ENCODE measurements at places on chromosomes 16 and 17. TPM values are rescaled to one million over a fixed set of nuclear protein-coding genes. Genes with fewer than 3 reads are reported as not detected.

DNA sequence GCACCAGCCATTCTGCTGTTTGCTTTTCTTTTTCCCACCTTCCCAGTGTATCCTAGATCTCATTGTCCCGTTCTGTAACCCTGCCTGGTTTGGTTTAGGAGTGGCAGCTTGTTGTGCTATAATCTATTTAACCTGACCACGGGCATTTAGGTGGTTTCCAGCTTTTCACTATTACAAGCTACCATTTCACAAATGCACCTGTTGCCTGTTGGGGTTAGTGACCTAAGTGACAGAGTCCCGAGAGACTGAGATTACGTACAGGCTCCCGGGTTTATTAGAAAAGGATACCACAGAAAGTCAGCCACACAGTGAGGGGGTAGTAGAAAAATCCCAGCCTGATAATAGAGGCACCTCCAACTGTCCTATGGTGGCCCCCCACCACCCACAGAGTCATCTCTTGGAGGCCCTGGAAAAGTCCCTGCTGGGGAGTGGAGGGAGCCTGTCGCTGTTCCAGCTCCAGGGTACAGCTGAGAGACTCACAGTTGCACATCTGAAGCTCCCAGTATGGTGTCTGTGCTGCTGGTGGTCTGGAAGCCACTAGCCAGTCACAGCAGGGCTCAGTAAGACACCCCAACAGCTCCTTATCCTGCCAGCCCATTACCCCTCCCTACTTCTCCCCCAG is 21.2 kb downstream of the CLEC16A start:
- DNase-seq, result no peak

The HOXB5 gene
- polyA plus RNA-seq, result 32.7 TPM

The MT4 gene
- not detected for polyA plus RNA-seq

The NLGN2 gene
- 36.8 TPM for polyA plus RNA-seq
